HAP-1 (cell line): ENCODE measurements at places on chromosomes 6 and 20.

DNA sequence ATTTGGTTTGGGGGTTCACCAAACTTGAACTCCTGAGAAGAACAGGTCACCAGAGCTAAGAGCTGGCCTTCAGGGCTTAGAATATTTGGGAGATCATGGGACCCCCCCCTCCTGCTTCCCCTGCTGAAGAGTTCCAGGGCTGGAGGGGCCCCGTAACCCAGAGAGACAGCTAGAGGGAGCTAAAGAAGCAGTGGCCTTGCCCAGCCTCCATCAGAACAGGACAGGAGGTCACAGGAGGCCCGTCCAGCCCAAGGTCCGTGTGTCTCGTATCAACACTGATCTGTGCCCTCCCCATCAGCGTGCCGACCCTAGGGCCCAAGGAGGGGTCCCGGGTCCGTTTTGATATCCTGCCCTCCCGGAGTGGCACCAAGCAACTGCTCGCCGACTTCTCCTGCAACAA, 40.6 kb upstream of the TGM6 start:
- DNase-seq, result no peak

- no peak for DNase-seq
Measured at GRCh38 chr6:117515326-117515725, 32.9 kb downstream of the DCBLD1 start.

DNA sequence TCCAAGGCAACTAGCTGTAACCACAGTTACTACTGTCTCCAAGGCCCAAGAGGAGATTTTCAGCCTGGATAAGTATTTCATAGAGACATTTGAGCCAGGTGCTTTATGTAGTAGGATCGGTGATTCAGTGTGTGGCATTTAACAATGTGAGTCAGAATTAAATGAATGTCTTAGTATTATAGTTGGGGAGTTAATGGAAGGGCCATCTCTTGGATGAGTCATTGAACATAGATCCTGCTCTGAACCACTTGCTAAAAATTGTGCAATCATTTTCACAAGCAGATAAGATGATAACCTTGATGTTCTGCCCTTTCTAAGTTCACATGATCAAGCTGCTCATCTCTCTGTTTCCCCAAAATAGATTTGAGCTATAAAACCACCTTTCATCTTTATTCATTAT, 668.9 kb upstream of the CITED2 start:
- no peak for DNase-seq

DNA sequence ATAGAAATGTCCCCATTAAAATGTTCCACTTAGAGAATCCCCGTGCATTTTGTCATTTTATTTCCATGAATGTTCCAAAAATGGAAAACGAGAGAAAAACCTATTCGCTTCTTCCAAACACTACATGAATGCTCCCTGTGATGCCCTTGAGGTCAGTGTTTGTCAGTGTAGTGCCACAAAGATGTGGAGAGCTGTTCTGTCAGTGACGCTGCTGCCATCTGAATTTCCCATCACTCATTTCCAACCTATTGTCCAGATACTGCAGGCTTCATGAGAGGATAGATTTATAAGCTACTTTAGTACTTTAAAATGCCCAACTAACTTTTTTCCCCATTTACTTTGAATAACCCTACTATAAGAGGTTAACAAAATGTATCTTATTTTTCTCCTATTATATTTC, 335.8 kb downstream of the CDKAL1 start:
- no peak for DNase-seq

GRCh38 chr20:23640018-23640601, 2.4 kb upstream of the CST3 start:
- DNase-seq, result no peak

GRCh38 chr6:23137611-23138010, 568.2 kb downstream of the HDGFL1 start:
- DNase-seq, result no peak

- no peak for DNase-seq
Measured at GRCh38 chr6:39084506-39084905, 30.5 kb downstream of the SAYSD1 start.

DNA sequence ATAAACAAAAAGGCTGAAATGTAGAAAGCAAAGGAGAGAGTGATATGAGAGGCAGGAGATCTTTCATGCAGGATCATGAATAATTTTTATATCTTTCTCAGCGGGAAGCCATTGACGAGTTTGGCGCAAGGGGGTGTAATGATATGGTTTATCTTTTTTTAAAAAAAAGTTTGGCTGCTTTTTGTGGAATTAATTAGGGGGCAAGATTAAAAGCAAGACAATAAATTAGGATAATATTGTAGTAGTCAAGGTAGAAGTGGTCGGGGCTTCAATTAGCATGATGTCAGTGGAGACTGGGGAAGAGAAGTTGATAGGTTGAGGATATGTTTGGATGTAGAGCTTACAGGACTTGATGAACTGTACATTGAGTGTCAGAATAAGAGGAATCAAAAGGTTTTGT, 4.0 kb downstream of the SENP6 start:
- no peak for DNase-seq

DNA sequence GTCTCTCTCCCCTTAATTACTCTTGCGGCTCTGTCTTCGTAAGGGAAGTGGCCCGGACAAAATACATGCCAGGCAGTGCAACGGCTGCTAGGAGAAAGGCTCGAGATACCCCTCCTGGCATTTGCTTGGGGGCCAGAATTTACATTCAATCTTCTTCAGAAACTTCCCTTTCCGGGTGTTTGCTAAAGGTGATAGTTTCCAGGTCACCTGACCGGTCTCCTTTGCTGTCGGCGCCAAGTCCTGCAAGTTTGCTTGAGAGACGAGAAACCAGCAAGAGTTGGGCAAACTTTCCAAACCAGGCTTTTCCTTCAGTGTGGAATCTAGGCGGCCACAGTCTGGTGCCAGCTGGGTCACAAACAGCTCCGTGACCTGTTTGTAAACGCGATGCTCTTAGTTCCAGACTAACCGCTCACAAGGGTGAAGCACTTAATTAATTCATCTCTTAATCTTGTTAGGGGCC, 563 bp upstream of the SRSF3 start:
- DNase-seq, result peak; percentile 53

DNA sequence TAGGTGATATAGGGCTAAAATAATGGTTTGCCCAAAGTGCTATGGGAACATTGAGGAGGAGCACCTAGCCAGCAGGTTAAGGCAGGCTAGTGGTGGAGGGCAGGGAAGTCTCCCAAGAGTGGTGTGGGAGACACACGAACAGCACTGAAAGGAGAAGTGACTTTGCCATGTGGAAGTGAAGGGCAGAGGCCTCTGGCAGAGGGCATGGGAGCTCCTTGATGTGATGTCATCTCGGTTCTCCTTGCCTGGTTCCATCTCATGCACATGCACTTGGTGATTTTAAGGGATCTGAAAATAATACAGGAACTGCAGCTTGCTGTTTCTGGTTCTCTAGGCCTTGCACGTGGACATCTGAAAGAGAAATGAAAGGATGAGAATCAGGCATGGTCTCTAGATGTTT, 4.7 kb upstream of the MAP3K4 start:
- DNase-seq, result no peak
